ENCODE measurements at places on chromosomes 12 and 14. TPM values are rescaled to one million over a fixed set of nuclear protein-coding genes. Genes with fewer than 3 reads are reported as not detected.

Gene OTX2
- 12.0 TPM for total RNA-seq

Gene PPP1R1A
- total RNA-seq, result 1.3 TPM

Gene RIMBP2
- 1.4 TPM for total RNA-seq

Gene AKAP3
- total RNA-seq, result 1.8 TPM

Gene MORN3
- 1.2 TPM for total RNA-seq

Gene GLI1
- 0.77 TPM for total RNA-seq

Gene SELPLG
- total RNA-seq, result 1.6 TPM

Gene C12orf50
- total RNA-seq, result not detected

Gene RERG
- total RNA-seq, result 2.5 TPM

Gene ADCY6
- total RNA-seq, result 31.6 TPM

Gene LRR1
- total RNA-seq, result 12.9 TPM

DNA sequence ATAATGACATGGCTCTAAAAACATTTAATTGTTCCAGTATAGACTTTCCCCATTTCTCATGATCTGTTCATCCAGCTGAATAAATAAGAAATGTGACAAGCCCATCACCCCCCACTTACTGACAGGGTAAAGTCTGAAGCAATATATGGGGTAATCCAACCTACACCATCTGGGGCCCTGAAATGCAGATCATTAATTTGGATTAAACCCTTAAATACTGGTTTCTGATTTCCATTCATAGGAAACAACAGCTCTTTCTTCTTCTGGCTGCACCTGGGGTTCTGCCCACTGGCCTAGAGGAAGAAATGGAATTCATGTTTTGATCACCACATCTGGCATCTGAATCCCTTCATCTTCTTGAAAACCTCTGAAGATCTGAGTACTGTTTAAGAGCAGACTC lies 39.3 kb upstream of the ACSM4 start:
- no peak for DNase-seq

- no peak for DNase-seq
These were observed 181.5 kb upstream of the ARHGAP5 start for GRCh38 chr14:31895646-31896045.

DNA sequence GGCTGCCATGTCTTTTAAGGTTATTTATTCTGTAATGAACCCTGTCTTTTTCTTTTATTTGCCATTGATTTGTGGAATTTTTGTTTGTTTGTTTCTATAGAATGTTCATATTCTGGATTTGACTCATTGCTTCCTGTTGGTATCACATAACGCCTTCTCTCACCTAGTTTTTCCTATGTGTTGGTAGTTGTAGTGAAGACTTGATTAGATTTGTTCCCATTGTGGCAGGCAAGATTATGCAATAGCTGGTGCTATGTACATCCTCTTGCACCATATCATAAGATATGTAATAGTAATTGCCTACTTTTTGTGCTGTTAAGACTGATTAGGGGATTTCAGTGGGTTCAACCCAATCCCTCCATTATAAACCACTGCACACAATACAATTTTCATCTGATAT lies 3.9 kb upstream of the KRT6B start:
- no peak for DNase-seq

GRCh38 chr12:90301561-90302133 lies 593.0 kb upstream of the ATP2B1 start:
- DNase-seq, result no peak

DNA sequence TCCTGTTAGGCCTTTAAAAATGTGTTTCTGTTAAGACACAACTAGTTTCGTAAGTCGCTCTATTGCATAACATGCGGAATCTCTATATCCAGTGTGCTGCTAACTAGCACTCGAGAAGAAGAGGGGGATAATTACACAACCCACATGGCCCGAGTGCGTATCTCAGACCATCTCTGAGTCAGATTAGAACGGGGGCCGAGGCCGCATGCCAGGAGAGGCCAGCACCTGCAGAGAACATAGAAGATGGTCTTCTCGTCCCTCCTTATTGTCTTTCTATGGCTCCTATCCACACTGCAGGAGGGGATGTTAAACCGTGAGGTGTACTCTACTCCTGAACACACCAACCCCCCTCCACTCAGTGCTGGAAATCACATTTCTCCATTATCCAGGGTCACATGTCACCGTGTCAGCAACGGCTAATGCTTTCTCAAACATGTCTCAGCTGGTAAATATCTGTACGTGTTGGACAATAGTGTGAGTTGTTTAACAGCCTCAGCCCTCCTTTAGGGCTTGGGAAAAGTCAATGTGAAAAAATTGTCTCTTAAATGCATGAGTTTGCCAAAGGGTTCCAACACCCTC lies 56.3 kb downstream of the CCDC88C start:
- DNase-seq, result no peak

DNA sequence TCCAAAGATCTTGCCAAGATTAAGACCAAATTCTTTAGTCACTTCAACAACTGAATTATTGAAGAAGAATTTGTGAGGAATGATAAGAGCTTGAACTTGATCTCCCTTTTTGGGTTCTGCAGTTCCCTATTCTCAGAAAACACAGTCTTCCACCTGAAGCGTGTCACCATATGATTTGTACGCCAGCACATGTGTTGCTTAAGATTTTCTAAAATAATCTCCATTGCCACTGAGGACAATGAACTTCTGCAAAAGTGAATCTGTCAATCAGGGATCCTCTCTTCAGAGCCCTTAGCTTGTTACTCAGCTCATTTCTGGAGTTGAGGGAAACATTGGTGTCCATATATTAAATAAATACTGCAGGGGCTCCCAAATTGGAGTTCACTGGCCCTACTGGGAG lies 4.2 kb upstream of the SPIC start:
- DNase-seq, result no peak

GRCh38 chr12:101832030-101832429 lies 1.3 kb upstream of the GNPTAB start:
- no peak for DNase-seq

GRCh38 chr12:123621619-123622530 lies 11.6 kb downstream of the EIF2B1 start:
- DNase-seq, result no peak

GRCh38 chr12:63351370-63351769 lies 200.4 kb upstream of the AVPR1A start:
- no peak for DNase-seq

DNA sequence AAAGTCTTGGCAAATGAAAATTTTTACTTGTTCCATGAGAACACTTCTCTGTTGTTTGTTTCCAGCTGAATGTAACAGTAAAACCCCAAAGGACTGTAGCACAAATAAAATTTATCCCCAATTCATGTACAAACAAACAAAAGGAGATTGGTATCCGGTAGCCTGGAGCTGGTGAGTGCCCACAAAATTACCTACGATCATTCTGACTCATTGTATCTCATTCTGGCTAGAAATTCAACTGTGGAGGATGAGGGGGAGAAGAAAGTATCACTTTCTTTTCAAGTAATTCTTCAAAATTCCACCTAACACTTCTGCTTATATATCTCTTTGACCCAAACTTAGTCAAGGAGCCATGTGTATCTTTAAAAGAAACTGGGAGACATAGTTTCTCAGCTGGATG lies 268.5 kb downstream of the ALG10B start:
- no peak for DNase-seq

- DNase-seq, result no peak
These were observed at the start of gene HAL for GRCh38 chr12:95996034-95996658. Gene HAL (minus strand): TSS chr12:95996344. CDS start chr12:95995910, 434 bp downstream.

DNA sequence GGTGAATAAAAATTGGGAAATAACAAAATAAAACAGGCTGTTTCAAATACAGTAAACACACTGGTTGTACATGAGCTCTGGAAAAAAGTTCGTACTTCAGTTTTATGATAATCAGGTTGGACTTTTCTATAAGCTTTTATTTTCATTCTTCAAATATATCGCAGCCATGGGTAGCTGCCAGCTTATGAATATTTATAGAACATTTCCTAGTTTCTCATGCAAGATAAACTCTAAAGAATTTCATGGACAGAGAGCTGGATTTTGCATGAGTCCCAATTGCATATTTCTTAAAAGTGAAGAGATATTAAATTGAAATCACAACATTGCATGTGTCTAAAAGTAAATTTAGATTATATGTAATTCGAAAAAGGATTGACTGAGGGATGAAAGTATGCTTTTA lies 827.6 kb downstream of the SLC6A15 start:
- DNase-seq, result no peak

- DNase-seq, result no peak
These were observed 42.2 kb downstream of the PPFIBP1 start for GRCh38 chr12:27566159-27566558.

DNA sequence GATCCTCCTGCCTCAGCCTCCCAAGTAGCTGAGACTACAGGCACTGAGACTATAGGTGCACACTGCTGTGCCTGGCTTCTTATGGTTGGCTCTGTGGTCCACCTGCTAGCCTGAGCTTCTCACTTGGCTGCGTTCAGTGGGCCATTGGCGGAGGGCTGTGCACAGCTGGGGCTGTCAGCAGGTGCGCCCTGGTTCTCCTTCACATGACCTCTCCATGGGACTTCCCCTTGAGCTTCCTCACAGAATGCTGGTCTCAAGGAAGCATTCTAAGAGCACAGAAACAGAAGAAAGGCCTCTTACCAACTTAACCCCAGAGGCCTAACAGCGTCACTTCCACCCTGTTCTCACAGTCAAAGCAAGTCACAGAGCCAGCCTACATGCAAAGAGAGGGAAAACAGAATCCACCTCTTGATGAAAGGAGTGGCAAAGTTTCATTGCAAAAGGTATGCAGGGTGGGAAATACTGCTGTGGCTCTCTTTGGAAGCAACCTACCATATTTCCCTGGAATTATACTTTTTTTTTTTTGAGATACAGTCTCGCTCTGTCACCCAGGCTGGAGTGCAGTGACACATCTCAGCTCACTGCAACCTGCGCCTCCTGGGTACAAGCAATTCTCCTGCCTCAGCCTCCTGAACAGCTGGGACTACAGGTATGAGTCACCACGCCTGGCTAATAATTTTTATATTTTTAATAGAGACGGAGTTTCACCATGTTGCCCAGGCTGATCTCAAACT lies 9.3 kb downstream of the RILPL2 start:
- DNase-seq, result no peak

GRCh38 chr12:5904969-5905368 lies 40.1 kb downstream of the ANO2 start:
- DNase-seq, result no peak

All from endothelial cell (in vitro differentiated cells).